ENCODE measurements at places on chromosomes 12 and 14.

- DNase-seq: no peak
Measured at GRCh38 chr12:7127916-7128626, 618 bp downstream of the RBP5 start.

- DNase-seq: no peak
Measured at GRCh38 chr14:34507459-34507858, 32.0 kb downstream of the EAPP start.

- DNase-seq: no peak
Measured at GRCh38 chr14:98959410-98959809, 312.6 kb downstream of the BCL11B start.

- no peak for DNase-seq
Measured at GRCh38 chr14:69149461-69150244, 3.3 kb downstream of the DCAF5 start.

- DNase-seq: no peak
Measured at GRCh38 chr12:115910057-115910456, 367.4 kb downstream of the MED13L start.

- DNase-seq: no peak
Measured at GRCh38 chr12:106586803-106587684, 4.2 kb downstream of the RFX4 start.

DNA sequence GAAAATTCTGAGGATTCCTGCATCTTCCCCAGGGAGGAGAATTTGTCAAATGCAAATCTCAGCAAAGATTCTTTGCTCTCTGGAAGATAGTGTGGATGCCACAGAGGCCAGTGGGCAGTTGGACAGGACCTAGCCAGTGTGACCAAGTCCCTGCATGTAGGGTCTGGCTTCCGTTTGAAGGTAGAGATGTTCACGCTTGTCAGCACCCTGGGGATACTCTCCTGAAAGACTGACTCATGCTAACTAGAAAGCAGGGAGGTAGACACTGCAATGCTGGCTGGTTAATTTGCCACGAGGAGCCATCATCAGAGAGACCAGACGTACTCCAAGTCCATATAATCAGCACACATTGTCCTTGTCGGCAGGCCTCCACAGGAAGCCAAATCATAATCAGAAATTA is 130.1 kb downstream of the SAMD4A start:
- DNase-seq: no peak

GRCh38 chr12:109286252-109286651 is 22.8 kb downstream of the FOXN4 start:
- DNase-seq: no peak

DNA sequence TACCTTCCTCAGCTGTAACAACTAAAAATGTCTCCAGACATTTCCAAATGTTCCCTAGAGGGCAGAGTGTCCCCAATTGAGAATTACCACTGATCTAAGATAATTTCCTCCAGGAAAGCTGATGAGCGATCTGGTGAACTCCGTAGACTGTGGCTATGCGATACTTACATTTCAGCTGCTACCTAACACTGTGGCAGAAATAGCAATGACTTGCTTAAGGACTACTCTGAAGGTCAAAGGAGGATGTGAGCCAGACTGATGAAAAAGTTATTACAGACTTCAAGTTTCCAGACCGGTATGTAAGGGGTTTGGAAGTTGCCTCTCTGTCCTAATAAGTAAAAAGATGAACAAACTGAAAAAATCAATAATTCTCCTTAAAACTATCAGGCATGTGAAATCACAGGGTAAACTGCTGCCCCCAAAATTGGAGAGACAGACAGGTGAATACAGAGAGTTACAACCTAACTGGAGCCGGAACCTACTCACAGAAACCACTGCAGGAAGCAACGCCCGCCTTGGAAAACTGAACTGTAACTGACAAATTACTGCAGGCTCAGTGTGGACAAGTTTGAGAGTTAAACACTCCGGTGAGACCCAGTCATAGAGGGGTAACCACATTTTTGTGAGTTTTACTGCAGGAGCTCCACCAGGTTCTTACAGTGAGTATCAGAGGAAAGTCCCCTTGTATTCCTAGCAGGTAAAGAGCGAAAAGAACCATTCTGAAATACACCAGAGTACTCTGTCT is 60.0 kb upstream of the PARP11 start:
- no peak for DNase-seq

GRCh38 chr14:92770484-92770883 is 22.1 kb upstream of the LGMN start:
- no peak for DNase-seq

- no peak for DNase-seq
Measured at GRCh38 chr12:44031472-44032185, 195.7 kb downstream of the TMEM117 start.

- DNase-seq: no peak
Measured at GRCh38 chr12:21509768-21510167, 8.2 kb downstream of the GOLT1B start.

DNA sequence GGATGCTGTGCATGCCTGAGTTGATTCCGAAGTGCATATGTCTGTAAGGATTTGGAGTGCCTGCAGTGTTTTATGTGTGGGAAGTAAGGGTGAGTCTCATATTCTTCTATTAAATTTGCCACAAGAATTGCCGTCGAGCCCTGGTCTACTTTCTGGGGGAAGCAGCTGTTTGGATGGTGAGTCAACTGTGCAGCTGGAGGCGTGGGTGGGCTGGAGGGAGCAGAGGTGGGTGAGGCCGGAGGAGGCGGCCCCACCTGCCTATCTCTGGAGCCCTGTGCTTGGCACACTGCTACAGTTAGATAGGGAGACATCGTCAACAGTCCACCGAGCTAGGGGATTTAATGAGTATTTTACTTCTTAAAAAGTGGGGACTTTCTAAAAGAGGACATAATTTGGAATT is 9.7 kb downstream of the GLRX5 start:
- DNase-seq: no peak

DNA sequence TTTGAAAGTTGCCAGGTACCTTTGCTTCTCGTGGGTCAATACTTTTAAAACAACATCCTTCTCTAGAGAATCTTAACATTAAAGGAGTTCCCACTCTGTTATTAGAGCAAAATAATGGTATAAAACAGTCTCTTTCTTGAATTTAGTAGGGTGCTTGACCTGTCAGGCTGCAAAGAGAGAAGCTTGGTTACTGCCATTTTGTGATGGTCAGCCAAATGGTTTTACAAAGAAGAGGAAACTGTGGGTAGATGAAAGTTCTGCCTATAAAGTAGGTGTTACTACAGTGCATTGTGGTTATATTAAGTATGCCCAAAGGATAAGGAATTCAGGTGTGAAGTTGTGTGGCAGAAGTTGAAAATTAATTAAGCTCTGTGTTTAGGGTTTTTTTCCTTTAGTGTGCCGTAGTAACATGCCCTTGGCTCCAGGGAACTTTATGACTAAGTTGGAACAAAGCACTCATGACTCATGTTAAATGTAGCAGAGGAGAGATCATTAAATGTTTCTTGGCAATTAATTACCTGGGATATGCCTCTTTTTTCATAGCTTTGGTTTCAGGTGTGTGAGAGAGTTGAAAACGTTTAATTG is 354.0 kb upstream of the KITLG start:
- no peak for DNase-seq

DNA sequence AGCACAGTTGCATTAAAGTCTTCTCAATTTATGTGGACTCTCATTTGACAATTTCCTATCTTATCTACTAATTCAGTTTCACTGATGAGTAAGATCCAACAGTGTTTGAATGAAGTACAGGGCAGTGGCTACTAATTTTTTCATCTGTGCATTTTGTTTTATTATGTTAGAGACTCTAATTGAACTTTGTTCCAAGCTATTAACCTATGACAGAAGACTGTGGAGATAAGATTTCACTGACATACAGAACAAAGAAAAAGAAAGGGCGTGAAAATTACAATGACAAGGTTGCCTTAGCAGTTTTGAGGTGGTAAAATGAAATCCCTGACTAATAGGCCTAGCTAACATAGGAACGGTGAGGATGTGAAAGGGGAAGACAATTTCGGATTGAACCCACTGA is 153.2 kb upstream of the SOX5 start:
- DNase-seq: no peak

DNA sequence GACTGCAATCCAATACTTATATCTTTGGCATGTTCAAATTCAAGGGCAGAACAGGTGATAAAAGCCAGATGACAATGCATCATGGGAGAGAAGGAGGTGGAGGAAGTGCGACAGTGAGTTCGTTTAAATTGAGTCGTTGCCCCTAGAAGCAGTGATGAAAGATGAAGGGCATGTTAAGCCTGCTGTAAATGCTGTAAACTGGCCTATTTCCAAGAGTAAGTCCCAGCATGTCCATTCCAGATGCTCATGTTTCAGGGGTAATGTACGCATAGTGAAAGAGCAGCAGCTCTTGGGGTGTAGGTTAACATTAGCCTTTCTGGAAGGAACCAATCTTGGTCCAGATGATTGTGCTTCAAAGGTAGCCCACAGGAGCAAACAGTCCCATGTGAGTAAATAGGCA is 97.1 kb downstream of the C2CD5 start:
- DNase-seq: no peak

GRCh38 chr12:121253638-121254335 is 42.7 kb downstream of the CAMKK2 start:
- DNase-seq: no peak

- no peak for DNase-seq
Measured at GRCh38 chr14:25074099-25074685, 24.2 kb upstream of the STXBP6 start.

DNA sequence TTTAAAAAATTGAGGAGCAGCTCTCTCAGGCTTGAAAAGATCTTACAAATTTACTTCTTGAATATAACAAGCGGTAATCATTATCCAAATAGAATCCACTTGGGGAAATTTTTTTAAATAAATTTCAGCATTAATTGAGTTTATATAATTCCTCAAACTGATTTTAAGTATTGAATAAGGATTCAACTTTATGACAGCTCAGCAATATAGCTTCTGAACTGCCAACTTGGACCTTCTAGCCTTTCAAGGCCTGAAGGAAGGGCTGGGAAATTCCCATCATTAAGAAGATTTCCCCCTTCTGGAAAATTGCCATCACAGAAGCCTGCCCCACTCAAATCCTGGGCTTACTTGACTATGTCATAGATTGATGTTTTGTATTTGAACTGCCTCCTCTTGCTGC is 57.5 kb upstream of the GARIN2 start:
- no peak for DNase-seq

DNA sequence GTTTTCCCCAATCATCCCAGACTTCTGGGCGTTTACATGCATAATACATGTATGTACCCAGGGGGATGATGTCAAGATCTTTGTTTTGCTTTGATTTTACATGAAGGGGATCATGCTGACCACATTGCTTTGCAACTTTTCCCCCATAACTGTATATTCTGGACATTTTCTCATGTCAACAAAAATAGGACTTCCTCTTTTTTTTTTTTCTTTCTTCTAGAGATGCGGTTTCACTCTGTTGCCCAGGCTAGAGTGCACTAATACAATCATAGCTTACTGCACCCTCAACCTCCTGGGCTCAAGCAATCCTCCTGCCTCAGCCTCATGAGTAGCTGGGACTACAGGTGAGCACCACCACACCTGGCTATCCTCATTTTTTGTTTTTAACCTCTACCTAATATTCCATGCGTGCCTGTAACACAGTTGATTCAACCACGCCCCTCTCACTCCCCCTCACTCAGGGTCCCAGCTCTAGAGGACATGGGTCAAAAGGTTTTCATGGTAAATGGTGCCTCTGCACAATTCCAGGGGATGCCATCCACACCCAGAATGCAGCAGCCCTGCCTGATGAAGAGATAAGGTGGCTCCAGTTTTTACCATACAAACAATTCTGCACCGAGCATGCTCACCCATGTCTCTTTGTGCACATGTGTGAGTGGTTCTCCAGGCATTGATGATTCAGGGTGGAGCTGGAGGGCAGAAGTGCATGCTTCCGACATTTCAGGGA is 32.0 kb upstream of the CIPC start:
- no peak for DNase-seq

DNA sequence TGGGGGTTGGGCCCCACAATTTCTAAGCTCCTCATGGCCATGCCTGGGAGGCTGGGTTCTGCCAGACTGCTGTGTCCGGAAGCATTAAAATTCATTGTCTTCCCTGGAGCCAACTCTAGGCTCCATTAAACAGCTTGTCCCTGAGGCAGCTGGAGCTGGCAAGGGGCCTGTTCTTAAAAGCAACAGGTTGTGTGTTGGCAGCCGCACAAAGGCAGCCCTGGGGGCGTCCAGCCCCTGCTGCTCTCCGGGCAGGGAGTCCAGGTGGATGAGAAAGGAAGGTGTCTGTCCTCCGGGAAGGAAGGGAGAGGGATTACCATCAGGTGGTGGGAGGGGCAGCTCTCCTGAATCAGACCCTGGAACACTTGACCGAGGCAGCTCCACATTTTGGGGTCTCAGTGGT is 98.9 kb downstream of the CHST11 start:
- DNase-seq: no peak

GRCh38 chr12:29782871-29783772 is 620 bp downstream of the TMTC1 start:
- DNase-seq: no peak

DNA sequence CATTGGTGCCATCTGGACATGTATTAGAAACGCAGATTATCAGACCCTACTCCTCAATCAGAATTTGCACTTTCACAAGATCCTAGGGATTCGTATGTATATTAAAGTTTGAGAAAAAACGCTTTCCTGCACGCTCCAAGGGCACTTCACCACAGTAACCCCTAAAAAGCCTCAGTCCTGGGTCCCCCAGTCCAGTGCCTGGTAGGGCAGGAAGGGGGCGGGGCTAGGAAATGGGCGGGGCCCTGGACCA is 369 bp downstream of the DEPDC4 start:
- DNase-seq: peak; percentile 91

GRCh38 chr12:49792181-49792970 is 35.8 kb downstream of the NCKAP5L start:
- no peak for DNase-seq

GRCh38 chr12:38373784-38374183 is 57.2 kb downstream of the ALG10B start:
- DNase-seq: no peak

GRCh38 chr12:1768615-1769014 is 51.8 kb upstream of the LRTM2 start:
- DNase-seq: no peak

- DNase-seq: no peak
Measured at GRCh38 chr14:77752266-77752665, 8.7 kb downstream of the SNW1 start.

GRCh38 chr12:56565510-56566101 is 44.0 kb downstream of the RBMS2 start:
- no peak for DNase-seq

- no peak for DNase-seq
Measured at GRCh38 chr12:143964-144649, 69.8 kb downstream of the SLC6A12 start.

- DNase-seq: peak; percentile 55
Measured at GRCh38 chr12:47885012-47885501, 19.7 kb downstream of the VDR start.

DNA sequence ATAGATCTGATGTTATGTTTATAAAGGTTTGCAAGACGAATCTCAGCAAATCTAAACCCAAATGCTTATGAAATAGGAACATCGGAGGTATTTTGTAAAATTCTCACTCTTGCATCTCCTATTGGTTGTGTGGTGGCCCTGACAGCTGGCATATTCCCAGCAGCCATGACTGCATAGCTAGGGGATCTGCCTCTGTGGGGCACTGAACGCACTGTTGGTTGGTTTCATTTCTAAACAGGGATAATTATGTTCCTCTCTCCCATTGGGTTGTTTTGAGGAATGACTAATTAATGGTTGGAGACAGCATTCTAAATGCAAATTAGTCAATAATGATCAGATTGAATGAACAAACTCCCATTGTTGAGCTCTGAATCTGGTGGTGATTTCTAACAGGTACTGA is 2.7 kb upstream of the BEST3 start:
- DNase-seq: no peak

- DNase-seq: no peak
Measured at GRCh38 chr14:30874120-30874998, at the start of gene COCH. TSS of gene COCH (plus strand) at chr14:30874559. CDS start at chr14:30874939, 380 bp downstream.

- peak; percentile 22 for DNase-seq
Measured at GRCh38 chr14:96038920-96039632, at the start of gene C14orf132. TSS of gene C14orf132 (plus strand) at chr14:96039362. CDS start at chr14:96039501, 139 bp downstream.

All from stimulated activated CD4-positive, alpha-beta T cell treated with anti-CD3 and anti-CD28 coated beads, Interleukin-15, amount 100 ng/mL, for 1 hour (primary cell).